ENCODE measurements at places on chromosomes 3 and 15.

DNA sequence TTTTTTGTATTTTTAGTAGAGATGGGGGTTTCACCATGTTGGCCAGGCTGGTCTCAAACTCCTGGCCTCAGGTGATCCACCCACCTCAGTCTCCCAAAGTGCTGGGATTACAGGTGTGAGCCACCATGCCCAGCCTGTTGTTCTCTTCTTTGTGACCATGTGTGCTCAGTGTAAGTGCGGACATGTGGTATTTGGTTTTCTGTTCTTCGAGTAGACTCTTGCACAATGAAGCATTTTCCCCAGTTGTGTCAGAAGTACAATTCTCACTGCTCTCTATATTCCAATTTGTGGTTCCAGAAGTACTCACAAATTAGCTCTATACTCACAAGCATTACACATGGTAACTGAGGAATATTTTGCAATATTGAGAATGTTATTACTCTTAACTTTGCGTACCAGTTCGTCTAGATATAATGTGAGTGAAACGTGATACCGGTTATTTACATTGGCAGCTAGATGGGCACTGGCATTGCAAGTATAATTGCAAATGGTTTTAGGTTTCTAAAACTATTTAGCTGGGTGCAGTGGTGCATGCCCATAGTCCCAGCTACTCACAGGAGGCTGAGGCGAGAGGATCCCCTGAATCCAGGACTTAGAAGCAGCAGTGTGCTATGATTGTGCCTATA, 34.2 kb upstream of the MTMR14 start:
- DNase-seq, result no peak

- DNase-seq, result no peak
These were observed 34.9 kb upstream of the LIMD1 start for GRCh38 chr3:45559560-45560118.

- DNase-seq, result no peak
These were observed 6.2 kb upstream of the TIMMDC1 start for GRCh38 chr3:119492128-119492527.

DNA sequence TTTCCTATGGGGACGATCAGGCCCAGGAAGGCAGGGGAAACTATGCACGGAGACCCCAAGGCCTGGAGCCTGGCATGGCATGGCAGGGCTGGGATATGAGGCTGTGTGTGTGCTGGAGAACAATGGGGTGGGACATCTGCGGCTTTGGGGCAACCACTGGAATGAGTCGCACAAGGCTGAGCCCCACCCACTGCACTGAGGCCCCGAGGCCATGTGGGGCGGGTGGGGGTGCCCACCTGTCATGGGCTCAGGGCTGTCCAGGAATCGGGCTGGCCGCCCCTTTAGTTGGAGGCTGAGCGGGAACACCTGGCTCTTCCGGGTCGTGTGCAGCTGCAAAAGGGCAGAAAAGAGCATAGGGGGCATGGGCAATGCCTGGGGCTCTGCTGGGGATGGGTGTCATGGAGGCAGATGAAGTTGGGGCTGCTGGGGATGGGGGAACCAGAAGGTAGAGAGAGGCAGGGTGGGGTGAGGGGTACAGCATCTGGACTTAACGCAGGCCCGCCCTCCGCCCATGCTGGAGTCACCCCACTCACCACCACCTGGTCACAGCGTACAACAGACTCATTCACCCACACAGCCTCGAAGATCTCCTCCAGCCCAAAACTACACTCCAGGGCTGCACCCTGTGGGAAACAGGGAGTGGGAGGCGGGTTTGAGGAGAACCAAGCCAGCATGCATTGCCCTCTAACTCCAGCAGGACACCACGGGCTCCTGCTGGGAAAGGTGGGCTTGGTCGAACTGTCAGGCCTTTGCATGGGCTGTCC, 31.1 kb downstream of the PLXND1 start:
- DNase-seq, result no peak

DNA sequence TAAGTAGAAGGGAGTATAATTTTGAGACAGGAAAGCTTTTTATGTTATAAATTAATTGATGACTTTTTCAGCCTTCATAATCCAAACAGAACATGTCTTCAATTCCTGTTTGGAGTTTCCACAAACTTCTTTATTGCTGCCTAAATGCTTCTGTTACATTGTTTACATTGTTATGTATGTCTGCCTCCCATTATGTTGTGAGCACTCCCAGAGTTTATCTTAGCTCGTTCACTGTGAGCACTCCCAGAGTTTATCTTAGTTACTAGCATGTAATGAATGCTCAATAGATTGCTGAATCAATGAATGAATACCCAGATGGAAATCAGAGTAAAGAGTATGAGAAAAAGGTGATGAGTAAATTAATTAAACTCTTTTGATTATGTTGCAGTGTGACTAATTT, 1178.0 kb downstream of the ROBO1 start:
- DNase-seq, result no peak

DNA sequence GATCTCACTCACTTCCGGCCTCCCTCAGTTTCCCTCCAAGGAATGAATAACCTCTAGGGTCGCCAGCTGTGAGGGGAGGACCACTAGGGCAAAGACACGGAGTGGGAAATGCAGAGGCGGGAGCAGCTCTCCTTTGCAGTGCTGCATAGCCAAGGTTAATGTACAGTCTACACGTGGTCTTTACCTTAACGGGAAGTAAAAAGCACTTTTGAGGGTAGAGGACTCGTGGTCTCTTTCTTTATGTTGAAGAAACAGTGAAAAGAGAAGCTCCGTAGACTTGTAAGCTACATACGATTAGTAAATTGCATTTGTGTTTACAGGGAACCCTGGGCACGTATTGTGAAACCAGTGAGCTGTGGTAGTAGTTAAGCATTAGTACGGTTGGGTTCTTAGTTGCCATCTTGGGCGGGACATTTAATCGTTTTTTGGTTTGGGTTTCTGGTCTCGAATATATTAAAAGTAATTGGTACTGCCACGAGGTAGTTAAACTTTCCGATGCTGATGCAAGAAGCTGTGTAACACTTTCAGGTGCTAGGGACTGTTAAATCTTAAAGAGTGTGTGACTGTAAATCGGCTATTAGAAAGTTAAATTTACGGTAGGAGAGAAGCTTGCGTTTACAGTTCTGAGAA, 828 bp downstream of the U2SURP start:
- no peak for DNase-seq

- DNase-seq, result no peak
These were observed 80.6 kb downstream of the MYO9A start for GRCh38 chr15:72037321-72037720.

GRCh38 chr3:184337399-184337714, at the start of gene FAM131A:
Gene FAM131A (plus strand): TSS chr3:184337600. CDS start chr3:184337631, 31 bp downstream.
- no peak for DNase-seq

Measured in GM12878 (cell line).